Activated naive CD4-positive, alpha-beta T cell (primary cell): ENCODE measurements at places on chromosomes 7 and 10.

- DNase-seq = no peak
These were observed 90.1 kb downstream of the PCDH15 start for GRCh38 chr10:54710918-54711317.

GRCh38 chr10:69180525-69181204 is 631 bp downstream of the SUPV3L1 start:
- no peak for DNase-seq

GRCh38 chr7:108839076-108839475 is 269.4 kb downstream of the DNAJB9 start:
- DNase-seq = no peak

GRCh38 chr7:93327006-93327633 is 95.0 kb downstream of the VPS50 start:
- no peak for DNase-seq

DNA sequence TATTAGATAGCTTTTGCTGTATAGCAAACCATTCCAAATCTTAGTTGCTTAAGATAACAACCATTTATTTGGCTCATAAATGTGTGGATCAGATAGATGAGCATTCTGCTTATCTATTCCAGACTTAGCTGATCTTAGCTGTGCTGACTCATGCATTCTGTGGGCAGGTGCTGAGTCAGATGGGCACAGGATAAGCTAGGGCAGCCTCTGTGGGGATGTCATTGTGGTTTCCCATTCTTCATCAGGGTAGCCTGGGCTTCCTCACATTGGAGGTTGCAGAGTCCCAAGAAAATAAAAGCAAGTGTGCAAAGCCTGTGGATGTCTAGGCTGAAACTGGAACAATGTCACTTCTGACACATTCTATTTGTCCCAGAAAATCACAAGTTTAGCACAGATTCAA is 917.0 kb downstream of the TYW1 start:
- DNase-seq = no peak

GRCh38 chr10:44967616-44968015 is 8.0 kb downstream of the RASSF4 start:
- DNase-seq = no peak

DNA sequence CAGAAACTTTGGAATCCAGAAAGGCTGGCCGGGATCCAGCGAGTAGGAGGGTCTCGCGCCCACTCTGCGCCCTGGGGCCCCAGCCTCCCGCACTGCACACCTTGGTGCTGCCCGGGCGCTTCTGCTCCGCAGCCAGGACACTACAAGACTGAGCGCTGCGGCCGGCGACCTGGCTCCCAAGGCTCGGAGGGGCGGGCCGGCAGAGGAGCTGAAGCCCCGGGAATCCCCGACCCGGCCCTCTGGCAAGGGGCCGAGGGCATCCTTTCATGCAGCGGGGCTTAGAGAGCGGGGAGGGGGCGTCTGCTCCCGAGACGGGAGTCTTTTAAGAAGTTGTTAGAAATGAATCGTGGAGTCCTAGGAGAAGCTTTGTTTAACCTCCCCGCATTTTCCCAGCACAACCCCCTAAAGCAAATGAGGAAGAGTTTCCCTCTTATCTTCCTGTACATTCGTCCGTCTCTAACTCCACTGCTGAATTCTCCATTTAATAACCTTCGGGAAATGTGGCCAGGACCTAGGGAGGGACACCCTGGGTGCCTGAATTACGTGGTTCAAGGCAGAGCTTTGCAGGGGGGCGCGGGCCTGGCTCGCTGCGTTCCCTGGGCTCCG is 1.1 kb downstream of the VWC2 start:
- DNase-seq = no peak
